ENCODE measurements at places on chromosomes 6 and 20.
A peak's percentile ranks its signal among the peaks of the same experiment; 100 is the strongest.

DNA sequence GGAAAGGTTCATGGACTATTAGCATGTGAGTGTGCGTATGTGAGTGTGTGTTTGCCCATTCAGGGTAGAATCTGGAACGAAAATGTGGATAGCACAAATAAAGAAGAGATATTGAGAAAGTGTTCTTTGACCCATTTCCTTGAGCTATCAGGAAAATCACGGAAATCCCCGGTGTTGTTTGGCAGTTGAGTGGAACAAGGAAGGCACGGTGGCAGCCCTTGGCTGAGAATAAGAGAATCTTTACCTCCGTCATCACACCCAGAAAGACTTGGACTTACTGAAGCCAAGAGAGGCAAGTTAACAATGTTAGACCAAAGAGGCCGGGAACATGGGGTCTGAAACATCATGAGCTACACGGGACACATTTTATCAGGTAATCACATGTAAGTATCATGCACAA, 588.9 kb upstream of the BTBD3 start:
- no peak for DNase-seq

- DNase-seq = no peak
Measured at GRCh38 chr6:39843305-39844020, 51.3 kb downstream of the DAAM2 start.

- no peak for DNase-seq
Measured at GRCh38 chr20:14412065-14412681, 74.8 kb upstream of the FLRT3 start.

DNA sequence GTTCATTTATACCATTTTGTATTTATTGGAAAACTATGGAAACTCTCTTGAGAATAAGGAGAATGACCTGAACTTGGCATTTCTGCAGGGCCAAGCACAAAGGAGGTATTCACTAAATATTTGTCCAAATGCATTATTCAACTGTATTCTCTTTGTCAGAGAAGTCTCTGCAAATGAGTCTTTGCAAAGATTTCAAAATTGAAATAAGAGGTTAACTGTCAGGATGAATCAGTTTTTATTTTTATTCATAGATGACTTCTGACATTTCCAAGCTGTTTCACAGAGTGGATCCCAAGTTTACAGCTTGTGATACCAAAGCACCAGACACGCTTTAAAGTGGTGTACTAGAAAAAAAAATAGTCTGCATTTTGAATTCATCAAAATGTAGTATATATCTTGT, 131.6 kb downstream of the UTRN start:
- no peak for DNase-seq

GRCh38 chr6:28413681-28414080, 14.1 kb upstream of the ZSCAN12 start:
- DNase-seq = no peak

DNA sequence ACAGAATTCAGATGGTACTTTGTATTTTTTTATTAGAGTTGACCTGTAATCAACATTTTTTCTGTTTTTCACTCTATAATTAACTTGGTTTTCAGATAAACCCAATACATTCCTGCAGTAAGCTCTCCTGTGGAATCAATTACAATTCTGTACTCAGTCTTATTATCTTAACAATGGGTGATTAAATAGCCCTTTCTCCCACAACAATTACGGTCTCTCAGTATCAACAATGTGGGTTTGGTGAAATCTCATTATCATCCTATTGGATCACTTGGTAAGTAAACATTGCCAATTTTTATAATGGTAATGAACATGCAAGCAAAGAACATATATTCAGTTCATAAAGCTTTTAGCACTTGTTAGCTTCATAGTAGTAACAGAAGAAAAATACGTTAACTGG, 438.9 kb upstream of the EPHA7 start:
- DNase-seq = no peak

GRCh38 chr6:2899596-2899995, 3.5 kb downstream of the SERPINB9 start:
- DNase-seq = no peak

DNA sequence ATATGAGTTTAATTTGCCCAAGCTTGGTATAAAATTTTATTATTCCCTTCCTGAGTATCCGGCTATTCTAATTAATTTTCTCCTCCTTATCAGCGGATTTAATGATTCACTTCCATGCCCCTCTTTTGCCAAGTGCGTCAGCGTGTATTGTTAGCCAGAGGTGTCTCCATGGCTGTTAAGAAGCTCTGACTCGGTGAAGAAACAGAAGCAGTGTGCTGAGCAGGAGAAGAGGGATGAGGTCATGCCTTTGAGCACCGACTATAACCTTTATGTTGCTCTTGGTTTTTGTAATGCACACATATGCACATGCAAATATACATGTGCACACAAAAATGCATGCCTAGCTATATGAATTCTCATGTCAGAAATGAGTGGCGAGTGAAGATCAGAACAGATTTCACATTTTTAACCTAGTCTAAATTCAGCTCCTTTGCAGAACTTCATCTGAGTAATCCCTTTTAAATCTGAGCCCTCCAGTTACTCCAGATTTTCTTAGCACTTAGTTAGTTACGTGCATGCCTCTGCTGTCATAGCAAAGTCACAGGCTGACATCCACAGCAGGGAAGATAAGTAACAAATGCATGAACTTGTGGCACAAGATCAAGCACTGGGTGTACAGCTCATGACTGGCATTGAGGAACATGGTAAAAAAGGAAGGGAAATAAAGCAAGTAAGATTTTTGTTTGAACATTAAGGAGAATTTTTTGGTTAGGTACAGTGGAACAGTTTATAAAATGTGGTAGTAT, 24.3 kb downstream of the HTR1E start:
- no peak for DNase-seq

- DNase-seq = no peak
Measured at GRCh38 chr6:159837511-159837910, 37.4 kb downstream of the PNLDC1 start.

DNA sequence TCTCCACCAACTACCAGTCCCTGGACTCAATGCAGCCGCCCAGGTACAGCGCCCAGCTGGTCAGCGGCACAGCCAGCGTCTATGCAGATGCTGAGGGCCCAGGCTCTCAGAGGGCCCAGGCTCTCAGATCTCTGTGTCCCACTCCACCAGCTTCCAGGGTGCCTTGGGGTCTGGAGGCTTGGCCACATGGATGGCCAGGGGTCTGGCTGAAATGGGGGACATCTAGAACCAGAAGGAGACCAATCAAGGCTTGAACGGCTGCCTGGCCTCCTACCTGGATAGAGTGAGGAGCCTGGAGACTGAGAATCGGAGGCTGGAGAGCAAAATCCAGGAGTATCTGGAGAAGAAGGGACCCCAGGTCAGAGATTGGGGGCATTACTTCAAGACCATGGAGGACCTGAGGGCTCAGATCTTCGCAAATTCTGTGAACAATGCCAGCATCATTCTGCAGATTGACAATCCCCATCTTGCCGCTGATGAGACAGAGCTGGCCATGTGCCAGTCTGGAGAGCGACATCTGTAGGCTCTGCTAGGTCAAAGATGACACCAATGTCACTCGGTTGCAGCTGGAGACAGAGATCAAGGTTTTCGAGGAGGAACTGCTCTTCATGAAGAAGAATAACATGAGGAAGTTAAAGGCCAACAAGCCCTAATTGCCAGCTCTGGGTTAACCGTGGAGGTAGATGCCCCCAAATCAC, 44.1 kb upstream of the GRM4 start:
- DNase-seq = no peak

- DNase-seq = peak; percentile 23
Measured at GRCh38 chr6:135922174-135922573, 70.7 kb downstream of the PDE7B start.

DNA sequence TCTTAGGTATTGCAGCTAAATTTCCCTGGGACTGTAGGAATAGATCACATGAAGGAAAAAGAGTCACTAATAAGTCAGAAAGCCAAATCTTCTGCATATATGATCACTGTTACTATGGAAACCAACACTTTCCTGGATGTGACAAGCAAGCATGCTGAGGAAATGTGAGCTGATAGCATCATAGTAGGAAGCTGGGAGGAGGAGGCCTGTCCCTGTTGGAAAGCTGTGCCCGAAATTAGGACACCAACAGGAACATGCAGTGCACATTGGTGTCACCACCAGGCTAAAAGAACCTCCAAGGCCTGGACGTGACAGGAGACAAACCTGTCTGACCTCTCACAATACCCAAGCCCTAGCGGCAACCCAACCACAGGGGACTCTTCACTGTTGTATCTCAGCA, 181.9 kb upstream of the PCSK2 start:
- DNase-seq = no peak

DNA sequence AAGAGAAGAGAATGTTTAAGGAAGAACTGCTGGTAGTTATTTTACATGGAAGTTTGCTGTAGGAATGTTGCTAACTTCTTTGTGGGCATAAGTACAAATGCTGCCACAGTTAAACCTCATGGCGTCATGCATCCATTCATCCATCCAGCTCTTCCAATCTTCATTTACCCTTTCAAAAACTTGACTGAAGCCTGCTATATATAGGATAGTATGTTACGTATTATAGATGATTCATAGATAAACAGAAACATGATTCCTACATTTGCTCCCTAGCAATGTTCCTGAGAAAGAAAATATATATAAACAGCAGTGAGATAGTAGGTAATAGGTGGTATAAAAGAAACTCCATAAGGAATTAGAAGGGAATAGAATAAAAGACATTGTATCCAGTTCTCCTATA, 93.7 kb downstream of the NDUFAF5 start:
- DNase-seq = no peak

DNA sequence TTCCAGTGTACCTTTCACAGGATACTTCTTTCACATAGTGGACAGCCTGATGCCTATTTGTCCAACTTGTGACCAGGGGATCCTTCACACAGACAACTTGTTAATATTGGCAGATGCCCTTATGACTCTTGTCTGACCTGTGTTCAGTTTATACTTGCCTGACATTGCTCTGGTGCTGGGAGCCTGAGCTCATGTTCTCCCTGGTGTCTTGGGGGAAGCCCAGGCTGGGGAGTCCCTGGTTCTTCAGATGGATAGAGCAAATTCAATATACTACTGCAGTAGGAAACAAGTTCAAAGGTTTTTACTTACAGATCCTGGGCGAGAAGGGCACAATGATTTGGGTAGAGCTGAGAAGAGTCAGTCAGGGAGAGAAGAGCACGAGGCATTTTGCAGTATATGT, 76.1 kb downstream of the NKAIN2 start:
- DNase-seq = no peak

GRCh38 chr6:101776919-101777350, 383.4 kb downstream of the GRIK2 start:
- no peak for DNase-seq

DNA sequence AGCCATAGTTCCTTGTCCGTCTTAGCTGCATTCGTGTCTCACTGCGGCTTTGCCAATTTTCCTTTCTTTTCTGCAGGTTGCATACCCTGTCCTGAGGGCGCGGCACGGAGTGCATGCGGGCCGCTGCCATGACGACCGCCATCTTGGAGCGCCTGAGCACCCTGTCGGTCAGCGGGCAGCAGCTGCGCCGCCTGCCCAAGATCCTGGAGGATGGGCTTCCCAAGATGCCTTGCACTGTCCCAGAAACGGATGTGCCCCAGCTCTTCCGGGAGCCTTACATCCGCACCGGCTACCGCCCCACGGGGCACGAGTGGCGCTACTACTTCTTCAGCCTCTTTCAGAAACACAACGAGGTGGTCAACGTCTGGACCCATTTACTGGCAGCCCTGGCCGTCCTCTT, 17.1 kb upstream of the EFHC1 start:
- no peak for DNase-seq

GRCh38 chr6:34178357-34179105, 32.6 kb upstream of the GRM4 start:
- DNase-seq = no peak

- DNase-seq = peak; percentile 64
Measured at GRCh38 chr20:17806739-17807441, 107.1 kb downstream of the BANF2 start.

GRCh38 chr6:43942011-43942442, 172.0 kb downstream of the VEGFA start:
- no peak for DNase-seq

- DNase-seq = peak; percentile 77
Measured at GRCh38 chr20:54668271-54669039, 193.1 kb downstream of the DOK5 start.

- DNase-seq = no peak
Measured at GRCh38 chr6:152948150-152948768, 34.6 kb downstream of the FBXO5 start.

DNA sequence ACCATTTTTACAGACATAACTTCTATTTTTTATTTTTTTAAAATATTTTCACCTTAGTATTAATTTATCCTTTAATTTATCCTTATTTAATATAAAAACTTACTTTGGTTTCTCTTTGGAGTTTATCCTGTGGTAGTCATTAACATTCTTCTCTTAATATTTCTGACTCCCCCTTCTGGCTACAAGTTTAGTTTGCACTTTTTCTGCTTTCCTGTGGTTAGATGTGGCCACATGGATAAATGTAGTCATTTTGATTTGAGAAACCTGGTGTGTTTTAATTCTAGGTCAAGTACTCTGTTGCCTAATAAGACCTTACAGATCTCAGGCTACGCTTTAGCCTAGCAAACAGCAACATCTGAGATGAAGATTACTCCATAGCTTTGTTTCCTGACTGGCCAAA, 1187.5 kb downstream of the HACE1 start:
- DNase-seq = no peak

GRCh38 chr6:11433860-11434259, 103.7 kb upstream of the TMEM170B start:
- DNase-seq = no peak

DNA sequence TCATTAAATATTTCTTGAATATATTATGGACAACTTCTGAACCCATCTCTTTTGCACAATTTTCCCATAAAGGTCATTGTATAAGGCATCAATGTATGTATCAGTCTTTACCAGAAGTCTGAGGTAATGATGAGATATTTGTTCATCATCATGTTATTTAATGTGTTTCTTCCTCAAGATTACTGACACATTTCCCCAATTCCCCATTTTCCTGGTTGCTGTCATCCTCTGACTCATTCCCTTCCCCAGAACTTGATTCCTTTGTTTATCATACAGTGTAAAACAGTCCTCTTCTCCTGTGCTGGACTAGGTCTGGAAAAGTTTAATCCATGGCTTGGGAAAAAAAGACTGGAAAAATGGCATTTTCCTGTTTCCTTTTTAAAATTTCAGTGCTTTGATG, 107.9 kb upstream of the FLRT3 start:
- no peak for DNase-seq

- peak; percentile 72 for DNase-seq
Measured at GRCh38 chr6:18022398-18023231, 35.2 kb upstream of the KIF13A start.

GRCh38 chr6:55993418-55993817, 118.0 kb upstream of the BMP5 start:
- no peak for DNase-seq

DNA sequence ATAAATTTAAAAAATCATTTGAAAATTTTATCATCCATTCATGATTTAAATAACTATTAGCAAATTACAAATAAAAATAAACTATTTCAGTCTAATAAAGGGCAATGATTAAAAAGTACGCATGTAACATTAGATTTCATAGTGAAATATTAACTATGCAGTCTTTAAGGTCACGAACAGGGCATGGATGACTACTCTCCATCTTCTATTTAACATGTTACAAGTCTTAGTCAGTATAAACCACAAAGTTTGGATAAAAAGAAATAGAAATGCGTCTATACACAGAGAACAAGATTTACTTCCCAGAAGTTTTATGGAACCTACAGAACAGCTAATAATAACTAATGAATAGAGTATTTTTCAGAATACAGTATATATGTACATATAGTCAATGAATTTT, 1016.0 kb downstream of the EYS start:
- DNase-seq = no peak

All from H1 (cell line).